Caco-2 (cell line): ENCODE measurements at places on chromosomes 5 and 9.
A peak's percentile ranks its signal among the peaks of the same experiment; 100 is the strongest.

DNA sequence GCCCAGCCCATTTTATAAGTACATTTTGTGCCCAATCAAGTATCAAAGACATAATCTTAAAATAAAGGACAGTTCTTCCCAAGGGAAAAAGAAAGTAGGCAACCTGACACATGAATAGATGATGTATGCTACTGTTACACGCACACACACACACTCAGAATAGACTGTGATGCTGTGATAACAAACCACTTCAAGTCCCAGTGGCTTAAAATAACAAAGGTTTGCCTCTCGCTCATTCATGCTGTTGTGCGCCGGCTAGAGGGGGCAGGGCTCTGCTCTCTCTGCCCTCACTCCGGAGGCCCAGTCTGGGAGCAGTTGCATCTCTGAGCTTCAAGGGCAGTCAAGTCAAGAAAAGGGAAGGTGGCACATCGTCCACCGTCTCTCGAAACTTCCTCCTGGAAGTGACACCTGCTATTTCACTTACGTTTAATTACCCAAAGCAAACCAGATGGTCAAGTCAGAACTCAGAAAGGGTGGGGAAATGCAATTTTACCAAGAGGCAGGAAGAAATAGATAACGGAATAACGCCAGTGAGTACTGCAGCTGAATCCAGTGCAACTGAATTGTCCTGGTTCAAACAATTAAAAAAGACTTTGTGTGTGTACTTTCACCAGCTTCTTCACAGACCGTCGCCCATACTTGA, 43.3 kb downstream of the ANKRD33B start:
- DNase-seq: no peak

- peak; percentile 39 for DNase-seq
Observed at GRCh38 chr5:143600396-143601075, 197.1 kb upstream of the NR3C1 start.

- no peak for DNase-seq
Observed at GRCh38 chr5:108736855-108737254, 10.8 kb upstream of the FER start.

GRCh38 chr5:179820127-179820482, 600 bp upstream of the SQSTM1 start:
- no peak for DNase-seq

DNA sequence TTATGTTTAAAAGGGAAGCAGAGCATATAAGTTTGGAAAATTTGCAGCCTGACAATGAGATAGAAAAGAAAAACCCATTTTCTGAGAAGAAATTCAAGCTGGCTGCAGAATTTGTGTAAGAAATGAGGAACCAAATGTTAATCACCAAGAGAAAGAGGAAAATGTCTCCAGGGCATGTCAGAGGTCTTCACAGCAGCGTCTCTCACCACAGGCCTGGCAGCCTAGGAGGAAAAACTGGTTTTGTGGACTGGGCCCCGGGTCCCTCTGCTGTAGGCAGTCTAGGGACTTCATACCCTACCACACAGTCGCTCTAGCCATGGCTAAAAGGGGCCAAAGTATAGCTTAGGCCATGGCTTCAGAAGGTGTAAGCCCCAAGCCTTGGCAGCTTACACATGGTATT, 32.1 kb upstream of the HSD17B4 start:
- DNase-seq: peak; percentile 46

DNA sequence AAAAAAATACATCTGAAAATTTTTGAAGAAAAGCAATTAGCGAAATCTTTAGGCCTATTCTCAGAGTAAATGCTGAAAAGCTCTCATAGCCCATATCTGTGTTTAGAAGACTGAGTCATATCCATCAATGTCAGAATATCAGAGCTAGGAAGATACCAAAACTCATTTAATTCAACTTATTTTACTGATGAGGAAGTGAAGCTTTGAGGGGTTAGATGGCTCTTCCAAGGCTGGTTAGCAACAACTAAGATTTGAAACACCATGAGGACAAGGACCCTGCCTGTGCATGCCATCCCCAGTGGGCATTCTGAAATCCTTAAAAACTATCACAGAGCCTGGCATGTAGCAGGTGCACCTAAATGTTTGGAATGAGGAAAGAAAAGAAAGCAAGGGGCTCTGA, 2.5 kb downstream of the FREM1 start:
- no peak for DNase-seq

DNA sequence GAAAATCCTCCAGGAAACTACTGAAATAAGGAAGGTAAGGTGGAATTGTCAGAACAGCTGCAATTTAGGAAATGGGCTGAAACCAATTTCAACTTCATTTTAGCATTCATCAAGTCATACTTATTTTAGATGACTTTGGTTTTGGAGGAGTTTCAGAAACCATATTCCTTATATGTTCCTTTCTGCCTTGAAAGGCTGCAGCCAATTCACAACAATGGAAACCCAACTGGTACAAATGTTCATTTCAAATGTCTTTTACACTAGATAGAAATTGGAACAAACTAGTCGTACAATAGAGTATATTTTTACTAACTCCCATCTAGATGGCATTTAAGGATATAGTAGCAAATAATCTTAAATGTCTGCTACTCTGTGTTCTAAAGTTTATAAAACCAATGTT, 82.6 kb upstream of the ANKH start:
- no peak for DNase-seq

GRCh38 chr5:73865315-73865714, 239.3 kb downstream of the ARHGEF28 start:
- DNase-seq: no peak

GRCh38 chr9:135422341-135422944, 57.1 kb upstream of the PPP1R26 start:
- DNase-seq: no peak

DNA sequence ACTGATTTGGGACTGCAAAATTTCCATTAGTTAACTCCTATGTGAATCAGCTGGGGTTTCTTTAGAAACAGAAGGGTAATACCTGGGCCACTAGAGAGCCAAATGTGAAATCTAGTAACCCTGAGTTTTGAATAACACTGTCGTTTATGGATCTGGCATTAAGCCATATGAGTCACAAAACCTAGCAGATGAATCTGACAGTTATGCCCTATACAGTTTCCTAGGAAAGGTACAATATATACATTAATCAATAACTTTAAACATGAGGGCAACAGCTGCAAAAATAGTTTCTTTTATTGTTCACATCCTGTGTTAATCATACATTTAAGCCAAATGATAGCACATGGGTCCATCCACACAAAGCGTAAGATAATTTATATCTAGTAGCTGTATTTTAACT, 56.9 kb downstream of the PAM start:
- DNase-seq: no peak

DNA sequence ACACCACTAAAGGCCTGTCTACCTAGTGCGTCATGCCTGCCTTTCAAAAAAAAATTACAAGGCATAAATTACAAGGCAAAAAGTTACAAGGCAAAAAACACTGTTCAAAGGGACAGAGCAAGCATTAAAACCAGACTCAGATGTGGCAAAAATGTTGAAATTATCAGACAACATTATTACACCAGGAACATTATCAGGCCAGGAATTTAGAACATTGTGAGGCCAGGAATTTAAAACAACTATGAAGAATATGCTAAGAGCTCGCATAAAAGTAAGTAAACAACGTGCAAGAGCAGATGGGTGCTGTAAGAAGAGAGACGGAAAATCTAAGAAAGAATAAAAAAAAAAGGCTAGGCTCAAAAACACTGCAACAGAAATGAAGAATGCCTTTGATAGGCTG, 18.2 kb upstream of the MLANA start:
- DNase-seq: no peak

GRCh38 chr5:14443671-14444093, 137.9 kb upstream of the OTULINL start:
- DNase-seq: no peak

DNA sequence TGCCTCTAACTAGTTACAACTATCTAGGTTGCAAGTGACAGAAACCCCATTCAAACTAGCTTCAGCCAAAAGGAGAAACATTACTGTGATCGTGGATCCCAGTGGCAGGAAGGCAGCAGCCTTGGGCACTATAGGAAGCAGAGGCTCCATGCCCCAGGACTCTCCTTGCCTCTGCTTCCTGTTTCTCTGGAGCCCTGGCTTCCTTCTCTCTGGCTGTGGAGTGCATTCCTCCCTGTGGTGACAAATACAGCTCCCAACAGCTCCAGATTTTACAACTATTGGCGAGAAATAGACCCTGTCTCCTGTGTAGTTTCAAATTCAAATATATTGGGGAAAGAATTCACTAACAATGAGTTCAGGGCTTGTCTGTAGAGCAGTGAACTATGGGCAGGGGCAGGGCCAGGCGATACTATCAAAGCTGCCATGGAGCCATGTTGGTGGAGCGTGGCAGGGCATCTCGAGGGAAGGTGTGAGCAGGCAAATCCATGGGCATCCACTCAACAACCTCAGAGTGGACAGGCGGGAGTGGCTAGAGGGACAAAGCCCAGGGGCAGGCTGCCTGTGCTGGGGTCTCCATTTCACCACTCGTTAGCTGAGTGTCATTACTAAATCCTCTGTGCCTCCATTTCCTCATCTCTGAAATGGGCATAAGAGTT, 189.5 kb downstream of the ERCC6L2 start:
- no peak for DNase-seq

DNA sequence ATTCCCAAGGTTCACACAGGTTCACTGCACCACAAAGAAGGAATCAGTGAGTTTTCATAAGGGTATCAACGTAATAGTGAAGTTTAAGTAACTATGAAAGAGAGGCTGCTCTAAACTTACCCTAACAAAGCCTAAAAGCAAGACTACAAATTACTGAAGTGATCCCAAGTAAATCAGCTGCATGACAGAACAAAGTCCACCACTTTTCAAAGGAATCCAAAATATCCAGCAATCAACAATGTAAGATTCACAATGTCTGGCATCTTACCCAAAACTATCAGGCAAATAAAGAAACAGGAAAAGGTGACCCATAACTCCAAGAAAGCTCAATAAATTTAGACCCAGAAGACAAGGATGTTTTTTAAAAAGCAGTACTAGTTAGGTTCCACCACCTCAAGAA, 70.1 kb downstream of the GNAQ start:
- DNase-seq: no peak

DNA sequence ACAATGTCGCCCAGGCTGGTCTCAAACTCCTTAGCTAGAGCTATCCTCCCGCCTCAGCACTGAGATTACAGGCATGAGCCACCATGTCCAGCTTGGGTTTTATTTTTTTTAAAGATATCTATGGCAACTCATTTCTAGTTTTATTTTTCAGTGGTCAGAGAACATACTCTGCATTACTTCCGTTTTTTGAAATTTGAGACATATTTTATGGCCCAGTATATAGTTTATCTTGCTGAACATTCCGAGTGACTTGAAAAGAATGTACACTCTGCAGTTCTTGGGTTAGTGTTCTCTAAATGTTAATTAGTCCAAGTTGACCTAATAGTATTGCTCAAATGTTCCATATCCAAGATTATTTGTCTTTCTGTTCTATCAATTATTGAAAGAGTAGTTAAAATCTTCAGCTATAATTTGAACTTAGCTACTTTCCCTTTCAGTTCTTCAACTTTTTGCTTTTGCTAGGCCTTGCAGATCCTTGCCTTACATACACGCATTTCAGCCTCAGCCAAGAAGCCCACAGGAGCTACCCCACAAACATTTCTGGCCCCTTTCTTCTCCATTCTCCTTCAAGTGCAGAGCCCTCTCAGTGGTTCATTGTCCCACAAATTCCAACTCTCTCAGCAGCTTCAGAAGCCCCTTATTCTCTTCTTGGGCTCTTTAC, 22.3 kb upstream of the SNAPC3 start:
- no peak for DNase-seq

- no peak for DNase-seq
Observed at GRCh38 chr9:21336457-21336856, 1.3 kb upstream of the KLHL9 start.

DNA sequence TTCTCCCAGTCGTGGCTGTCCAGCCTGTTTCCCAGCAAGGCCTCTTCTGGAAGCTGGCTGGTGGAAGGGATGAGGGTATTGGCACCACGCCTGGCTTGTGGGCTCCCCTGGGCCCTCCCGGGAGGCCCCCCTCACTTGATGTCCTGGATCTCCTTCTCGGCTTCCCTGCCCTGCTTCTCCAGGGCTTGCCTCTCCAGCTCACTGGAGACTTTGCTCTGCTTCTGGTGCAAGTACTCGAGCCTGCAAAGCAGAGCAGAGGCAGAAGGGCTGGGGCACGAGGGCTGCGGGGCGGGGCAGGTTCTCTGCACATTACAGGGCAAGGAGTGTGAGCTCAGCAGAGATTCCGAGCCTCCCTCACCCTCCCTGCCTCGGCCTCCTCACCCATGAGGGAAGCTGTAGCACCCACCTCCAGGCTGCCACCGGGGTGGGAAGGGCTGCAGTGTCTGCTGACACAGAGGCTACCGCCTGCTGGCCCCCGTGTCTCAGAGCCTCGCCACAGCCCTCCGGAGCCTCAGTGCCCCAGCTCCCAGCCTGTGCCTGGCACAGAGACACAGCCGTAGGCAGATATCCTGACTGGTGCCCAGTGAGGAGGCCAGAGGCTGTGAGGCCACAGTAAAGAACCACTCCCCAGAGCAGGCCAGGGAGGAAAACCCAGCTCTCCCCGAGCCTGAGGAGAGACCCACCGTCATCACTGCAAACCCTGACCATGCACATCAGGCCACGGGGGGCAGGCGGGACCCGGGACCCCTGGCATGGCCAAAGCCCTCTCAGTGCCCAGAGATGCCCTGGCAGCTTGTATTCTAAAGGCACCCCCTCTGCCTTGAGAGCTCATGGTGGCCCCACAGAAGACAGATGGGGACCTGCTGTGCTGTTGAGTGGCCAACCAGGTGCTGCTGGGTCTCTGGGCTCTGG, 7.2 kb downstream of the SNAPC4 start:
- DNase-seq: no peak

- DNase-seq: no peak
Observed at GRCh38 chr9:86485359-86485758, 131.1 kb upstream of the TUT7 start.

DNA sequence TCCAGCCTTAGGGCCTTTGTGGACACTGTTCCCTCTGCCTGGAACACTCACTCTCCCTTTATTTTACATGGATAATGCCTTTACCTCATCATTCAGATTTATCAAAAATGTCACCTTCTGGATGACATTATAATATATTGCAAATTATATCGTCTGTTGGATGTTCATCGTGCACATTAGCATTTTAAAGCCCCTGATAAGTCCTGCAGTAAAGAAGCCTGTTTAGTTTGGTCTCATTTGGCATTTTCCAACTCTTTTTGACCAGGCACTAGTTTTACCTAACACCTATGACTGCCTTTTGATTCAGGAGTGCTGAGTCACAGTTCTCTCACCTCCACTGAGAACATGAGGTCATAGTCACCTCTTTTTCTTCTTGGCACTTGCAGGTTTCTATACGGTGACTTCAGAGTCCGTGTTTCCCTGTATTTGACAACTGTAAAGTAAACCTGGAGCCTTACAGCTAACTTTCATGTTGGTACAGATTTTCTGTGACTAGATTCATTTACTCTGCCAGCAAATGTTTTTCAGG, 57.7 kb upstream of the STC2 start:
- no peak for DNase-seq

GRCh38 chr5:134525683-134526482, 413 bp downstream of the JADE2 start:
- peak; percentile 76 for DNase-seq
